Airway epithelial cell (primary cell): ENCODE measurements at places on chromosomes 11 and 22. TPM values are rescaled to one million over a fixed set of nuclear protein-coding genes. Genes with fewer than 3 reads are reported as not detected.

Gene GSTT2
- total RNA-seq: not detected in 2 replicates

Gene PTPN5
- total RNA-seq: not detected in 2 replicates

Gene MS4A12
- total RNA-seq: not detected in 2 replicates

Gene FGF4
- total RNA-seq: not detected in 2 replicates

Gene SOX6
- total RNA-seq: 0.93 and 2.0 TPM in 2 replicates

Gene RAB3IL1
- total RNA-seq: not detected in 2 replicates

Gene LDHAL6A
- total RNA-seq: not detected in 2 replicates

Gene SMDT1
- total RNA-seq: 1.9 and 4.7 TPM in 2 replicates

Gene GAB4
- not detected in 2 replicates for total RNA-seq

Gene CCDC89
- total RNA-seq: not detected in 2 replicates

Gene ST3GAL4
- 18.4 and 21.8 TPM in 2 replicates for total RNA-seq

Gene VSIG2
- 0.63 and 2.2 TPM in 2 replicates for total RNA-seq

Gene OR8G5
- not detected in 2 replicates for total RNA-seq

Gene APOL5
- not detected in 2 replicates for total RNA-seq

Gene DYNC2H1
- 9.5 and 12.3 TPM in 2 replicates for total RNA-seq
